Nephron progenitor cell (in vitro differentiated cells): ENCODE measurements at places on chromosomes 16 and 17.

- DNase-seq: no peak
Observed at GRCh38 chr16:88903267-88903666, 36.8 kb upstream of the PABPN1L start.

- DNase-seq: no peak
Observed at GRCh38 chr17:29252101-29252791, 5.6 kb downstream of the CRYBA1 start.

DNA sequence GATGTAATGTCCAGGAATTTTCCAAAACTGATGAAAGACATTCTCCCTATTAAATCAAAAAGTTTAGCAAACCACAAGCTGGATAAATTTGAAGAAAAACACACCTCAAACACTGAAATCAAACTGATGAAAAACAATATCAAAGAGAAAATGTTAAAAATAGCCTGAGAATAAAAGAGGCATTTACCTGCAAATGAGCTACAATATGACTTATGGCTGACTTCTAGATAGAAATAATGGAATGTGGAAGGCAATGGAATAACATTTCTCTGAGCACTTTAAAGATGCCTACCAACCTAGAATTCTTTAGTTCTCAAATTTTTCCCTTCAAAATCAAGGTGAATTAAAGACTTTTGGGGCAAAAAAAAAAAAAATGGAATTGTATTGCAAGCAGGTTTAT lies 52.4 kb upstream of the HSBP1 start:
- no peak for DNase-seq

- DNase-seq: no peak
Observed at GRCh38 chr16:27404163-27404823, 2.3 kb downstream of the IL21R start.

DNA sequence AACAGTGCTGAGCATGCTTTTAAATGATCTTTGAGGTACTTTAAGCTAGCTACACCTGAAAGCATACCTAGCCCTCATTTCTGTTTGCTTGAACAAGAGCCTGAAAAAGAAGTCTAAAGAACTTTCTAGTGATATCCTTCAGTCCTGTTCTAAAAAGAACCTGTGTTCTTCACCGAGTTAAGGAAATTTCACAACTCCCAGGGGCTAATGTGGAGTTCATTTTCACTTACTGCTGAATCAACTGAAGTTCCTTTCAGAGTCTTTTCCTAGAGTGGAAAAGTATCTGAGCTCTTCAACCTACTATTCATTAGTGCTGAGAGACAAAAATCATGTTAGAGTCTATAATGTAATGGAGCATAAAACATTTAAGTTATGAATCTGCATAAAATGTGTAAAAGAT lies 66.9 kb downstream of the CHD9 start:
- no peak for DNase-seq

- no peak for DNase-seq
Observed at GRCh38 chr17:32763855-32764439, 113.0 kb downstream of the MYO1D start.

- DNase-seq: no peak
Observed at GRCh38 chr16:88385112-88385594, 2.4 kb downstream of the ZNF469 start.

DNA sequence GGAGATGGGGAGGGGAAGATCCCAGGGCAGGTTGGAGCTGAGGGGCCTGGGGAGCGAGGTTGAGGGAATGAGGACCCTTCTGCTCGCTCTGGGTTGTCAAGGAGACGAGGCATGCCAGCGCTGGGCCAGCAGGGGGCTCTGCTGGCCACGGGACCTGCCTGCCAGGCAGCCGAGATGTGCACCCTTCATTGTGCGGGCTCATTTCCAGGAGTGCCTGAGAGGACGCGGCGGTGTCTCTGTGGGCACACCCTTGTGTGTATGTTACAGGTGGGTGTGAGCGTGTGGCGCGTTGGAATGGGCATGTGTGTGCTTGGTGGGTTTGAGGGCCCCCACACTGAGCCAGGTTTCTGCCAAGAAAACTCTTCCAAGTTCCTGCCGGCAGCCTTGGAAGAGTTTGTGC lies 15.9 kb downstream of the ARHGAP23 start:
- DNase-seq: peak; percentile 78

GRCh38 chr17:16652847-16653366 lies 743 bp downstream of the ZNF624 start:
- DNase-seq: no peak

DNA sequence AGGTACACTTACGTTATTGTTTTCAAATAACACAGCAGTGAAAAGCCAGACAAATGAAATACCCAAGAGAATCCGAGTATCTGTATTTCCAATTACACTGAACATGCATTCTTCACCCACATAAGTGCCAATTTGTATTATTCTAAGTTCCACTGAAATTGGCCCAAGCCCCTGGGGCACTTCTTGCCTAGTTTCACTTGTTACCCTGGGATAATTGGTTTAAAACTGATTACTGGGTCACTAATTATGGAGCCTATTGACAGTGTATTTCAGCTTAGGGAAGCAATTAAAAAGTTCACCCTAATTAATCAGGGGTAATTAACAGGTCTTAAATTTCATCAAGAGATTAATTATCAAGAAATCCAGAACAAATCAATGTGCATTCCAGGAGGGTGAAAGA lies 60.5 kb upstream of the HS3ST2 start:
- no peak for DNase-seq

DNA sequence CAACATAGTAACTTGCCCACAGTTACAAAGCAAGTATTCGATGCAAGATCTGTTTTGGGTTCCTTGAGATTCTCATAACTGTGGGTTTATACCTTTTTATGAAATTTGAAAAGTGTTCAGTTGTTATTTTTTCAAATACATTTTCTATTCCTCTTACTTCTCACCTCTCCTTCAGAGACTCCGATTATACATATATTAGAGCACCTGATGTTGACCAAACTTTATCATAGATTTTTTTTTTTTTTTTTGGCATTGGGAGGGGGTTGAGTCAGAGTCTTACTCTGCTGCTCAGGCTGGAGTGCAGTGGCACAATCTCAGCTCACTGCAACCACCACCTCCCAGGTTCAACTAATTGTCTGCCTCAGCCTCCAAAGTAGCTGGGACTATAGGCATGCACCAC lies 51.3 kb upstream of the RBBP6 start:
- no peak for DNase-seq

DNA sequence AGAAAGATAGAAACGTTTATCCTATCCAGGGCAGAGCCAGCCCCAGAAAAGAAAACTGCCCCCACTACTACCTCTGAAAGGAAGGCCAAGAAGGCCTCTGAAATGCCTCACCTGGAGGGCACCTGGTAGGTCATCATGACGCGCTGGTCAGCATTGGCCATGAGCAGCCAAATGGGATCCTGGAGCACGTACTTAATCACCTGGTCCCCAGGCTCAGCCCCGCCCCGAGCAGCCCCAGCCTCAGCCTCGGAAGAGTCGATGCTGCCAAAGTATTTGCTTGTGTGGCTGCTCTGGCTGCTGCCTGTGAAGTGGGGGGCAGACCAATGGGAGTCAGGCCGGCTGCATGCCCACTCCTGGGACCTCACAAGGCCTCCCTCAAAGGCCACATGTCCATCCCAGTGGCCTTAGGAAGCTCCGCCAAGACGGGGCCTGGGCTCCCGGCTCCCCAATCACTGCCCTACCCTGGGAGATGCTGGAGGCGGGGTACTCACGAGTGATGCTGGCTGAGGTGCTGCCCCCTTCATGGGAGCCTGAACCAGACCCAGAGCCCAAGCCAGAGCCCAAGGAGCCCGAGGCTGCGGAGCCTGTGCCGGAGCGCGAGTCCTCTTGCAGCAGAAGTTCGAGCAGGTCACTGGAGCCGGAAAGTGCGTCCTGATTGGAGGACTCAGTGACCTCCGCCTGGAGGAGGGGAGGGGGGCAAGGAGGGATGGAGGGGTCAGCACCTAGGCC lies 9.9 kb downstream of the PER1 start:
- no peak for DNase-seq

DNA sequence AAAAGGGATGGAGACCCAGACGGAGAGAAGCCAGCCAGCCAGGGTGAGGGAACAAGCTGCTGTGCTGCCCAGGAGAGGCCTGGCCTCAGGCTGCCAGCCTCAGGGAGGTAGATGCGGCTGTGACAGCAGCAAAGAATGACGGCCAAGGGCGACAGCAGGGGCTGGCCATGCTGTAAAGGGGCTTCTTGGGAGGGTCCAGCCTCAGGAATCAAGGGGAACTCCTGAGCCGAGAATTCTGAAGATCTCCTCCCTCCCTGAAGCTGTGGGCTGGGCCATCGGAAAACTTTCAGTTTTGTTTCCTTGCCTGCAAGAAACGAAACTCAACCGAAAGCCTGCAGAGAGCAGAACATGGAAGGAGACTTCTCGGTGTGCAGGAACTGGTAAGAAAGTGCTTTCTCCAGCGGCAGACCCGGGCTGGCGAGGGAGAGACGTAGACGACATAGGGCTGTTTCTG lies at the start of gene XAF1:
Gene XAF1, plus strand, starts transcription at position 316 of the 454 bp plus-strand sequence. Its CDS starts 33 bp downstream, at position 349.
- DNase-seq: no peak

- no peak for DNase-seq
Observed at GRCh38 chr16:14310519-14310991, 239.4 kb downstream of the MRTFB start.

- no peak for DNase-seq
Observed at GRCh38 chr17:69043098-69043734, 17.5 kb downstream of the ABCA9 start.

- peak; percentile 22 for DNase-seq
Observed at GRCh38 chr17:34665819-34666763, 86.7 kb downstream of the TMEM132E start.

GRCh38 chr17:40777971-40778370 lies 4.4 kb downstream of the KRT27 start:
- DNase-seq: no peak

GRCh38 chr17:28211811-28212210 lies 107.2 kb upstream of the TMEM97 start:
- DNase-seq: no peak

DNA sequence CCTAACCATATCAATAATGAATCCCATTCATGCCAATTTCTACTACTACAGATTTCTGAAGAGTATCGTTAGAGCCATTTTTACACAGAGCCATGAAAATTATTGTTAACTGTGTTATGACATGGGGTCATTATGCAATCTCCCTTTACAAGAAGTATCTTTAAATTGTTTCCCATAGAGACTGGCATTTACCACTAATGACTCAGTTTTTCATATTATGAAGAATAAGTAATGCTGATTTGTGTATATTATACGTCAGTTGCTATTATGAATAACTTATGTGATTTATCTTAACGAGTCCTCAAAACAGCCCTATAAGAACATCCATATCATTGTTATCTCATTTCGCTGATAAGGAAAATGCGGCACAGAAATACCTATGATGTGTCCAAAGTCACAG lies 173.8 kb downstream of the KCNJ2 start:
- DNase-seq: no peak

- DNase-seq: peak; percentile 65
Observed at GRCh38 chr17:50363217-50364060, 9.5 kb downstream of the MRPL27 start.

DNA sequence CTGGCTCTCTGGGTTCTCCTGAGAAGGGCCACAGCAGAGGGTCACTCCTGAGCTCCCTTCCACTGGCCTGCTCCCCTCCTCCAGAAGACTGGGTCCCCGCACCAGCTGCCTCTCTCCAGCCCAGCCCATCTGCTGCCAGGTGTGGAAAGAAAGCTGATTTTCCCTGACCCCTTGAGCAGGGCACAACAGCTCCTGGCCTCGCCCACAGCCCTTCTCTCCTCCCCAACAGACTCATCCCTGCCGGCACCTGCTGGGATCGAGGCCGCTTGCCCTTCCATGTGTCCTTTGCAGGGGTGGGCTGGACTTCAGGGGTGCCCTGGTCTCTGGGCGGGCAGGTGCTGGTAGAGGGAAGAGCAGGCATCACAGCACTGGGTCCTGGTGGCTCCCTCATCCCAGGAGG lies 4.8 kb upstream of the SMIM5 start:
- DNase-seq: no peak

GRCh38 chr17:37339321-37339720 lies 36.5 kb upstream of the C17orf78 start:
- DNase-seq: no peak

- DNase-seq: no peak
Observed at GRCh38 chr16:15701975-15702970, 52.2 kb downstream of the NDE1 start.

- DNase-seq: peak; percentile 31
Observed at GRCh38 chr17:73231395-73231794, 30.3 kb downstream of the CPSF4L start.

DNA sequence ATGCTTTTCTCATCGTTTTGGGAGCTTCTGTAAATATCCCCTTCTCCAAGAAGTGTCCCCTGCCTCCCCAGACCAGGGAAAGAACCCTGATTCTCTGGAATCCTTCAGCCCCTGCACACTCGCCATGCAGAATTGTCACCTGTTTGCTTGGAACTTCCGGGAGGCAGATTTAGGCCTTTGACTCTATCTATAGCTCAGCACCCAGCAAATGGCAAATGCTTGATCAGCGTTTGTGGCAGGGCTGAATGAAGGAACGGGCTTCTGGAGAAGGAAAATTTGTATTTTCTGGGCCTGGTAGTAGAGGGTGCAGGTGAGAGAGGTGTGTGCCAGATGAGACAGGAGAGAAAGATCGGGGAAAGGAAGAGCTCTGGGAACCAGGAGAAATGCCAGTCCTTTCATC lies 18.3 kb upstream of the CACNG4 start:
- DNase-seq: no peak

DNA sequence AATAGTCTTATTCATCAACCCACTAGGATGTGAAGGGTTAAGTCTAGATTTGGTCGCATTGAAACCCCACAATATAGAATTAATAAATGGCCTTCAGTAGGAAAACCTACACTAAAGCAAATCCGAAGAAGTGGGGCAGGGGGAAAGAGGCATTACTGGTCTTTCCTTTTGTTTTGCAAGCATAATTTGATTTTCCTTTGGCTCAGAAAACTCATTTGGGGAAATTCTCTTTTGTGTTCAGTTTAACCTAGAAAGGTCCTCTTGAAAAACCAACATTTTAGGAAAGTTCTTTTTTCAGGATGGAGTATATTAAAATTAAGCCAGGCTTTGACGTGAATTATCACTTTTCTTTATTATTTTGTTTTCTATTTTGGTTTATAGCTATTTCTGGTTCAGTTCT lies 31.7 kb downstream of the ERCC4 start:
- DNase-seq: no peak

GRCh38 chr16:51045186-51045585 lies 105.9 kb downstream of the SALL1 start:
- DNase-seq: no peak

DNA sequence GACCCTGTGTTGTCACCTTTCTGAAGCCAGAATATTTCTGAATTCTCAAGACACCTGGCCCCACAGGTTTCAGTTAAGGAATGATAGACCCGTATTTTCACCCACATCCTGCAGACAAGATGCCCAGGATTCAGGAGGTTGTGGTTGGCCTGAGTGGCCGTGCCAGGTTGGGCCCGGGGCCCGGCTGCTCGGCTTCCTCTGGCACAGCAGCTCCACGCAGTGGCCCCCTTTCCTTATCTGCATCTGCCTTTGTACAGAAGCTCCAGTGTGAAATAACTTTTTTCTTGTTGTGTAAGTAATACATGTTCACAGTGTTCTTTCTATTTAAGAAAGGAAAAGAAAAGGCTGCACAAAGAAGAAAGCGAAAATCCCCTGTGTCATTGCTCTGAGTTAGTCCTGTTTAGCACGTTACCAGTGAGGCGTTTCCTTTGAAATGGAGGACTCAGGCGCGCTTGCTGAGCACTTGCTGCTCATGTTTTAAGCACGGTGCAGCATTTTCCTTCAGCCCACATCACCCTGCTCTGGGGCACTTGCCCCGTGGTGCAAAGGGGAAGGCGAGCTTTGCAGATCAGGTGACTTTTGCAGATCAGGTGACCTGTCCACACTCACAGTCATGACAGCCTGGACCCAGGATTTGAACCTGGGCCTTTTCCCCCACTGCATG lies 12.8 kb downstream of the ZC3H18 start:
- no peak for DNase-seq
